Stimulated activated CD8-positive, alpha-beta memory T cell treated with anti-CD3 and anti-CD28 coated beads, Interleukin-4, amount 100 ng/mL, for 1 hour (primary cell): ENCODE measurements at places on chromosomes 5 and 9.

DNA sequence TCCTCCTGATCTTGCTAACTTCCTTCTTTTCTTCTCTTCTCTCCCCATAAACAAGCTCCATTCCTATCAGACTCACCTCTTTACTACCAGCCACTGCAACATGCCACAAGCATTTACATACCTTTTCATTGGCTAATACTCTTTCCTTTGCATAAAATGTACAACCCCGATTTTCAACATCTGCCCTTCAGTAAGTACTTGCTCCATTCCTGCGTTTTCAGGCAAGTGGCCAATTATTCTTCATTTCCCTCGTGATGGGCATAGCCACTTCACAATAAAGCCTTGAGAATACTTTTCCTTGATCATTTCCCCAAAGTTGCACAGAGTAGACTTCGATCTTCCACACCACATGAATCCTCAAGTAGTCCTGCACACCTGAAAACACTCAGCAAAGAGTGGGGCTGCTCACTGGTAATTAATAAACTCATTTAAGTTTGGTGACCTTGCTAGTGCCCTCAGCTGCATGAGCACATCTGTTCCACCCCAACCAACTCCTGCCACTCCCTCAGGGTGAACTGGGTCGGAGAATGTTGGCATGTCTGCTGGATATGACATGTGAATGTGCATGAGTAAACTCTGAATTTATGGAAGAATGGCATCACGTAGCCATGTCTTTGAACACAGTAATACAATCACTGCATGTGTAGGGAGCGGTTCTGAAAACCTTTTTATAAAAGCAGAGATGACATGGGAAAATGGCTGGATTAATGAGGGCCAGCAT, 535.8 kb downstream of the SEMA5A start:
- DNase-seq = no peak

DNA sequence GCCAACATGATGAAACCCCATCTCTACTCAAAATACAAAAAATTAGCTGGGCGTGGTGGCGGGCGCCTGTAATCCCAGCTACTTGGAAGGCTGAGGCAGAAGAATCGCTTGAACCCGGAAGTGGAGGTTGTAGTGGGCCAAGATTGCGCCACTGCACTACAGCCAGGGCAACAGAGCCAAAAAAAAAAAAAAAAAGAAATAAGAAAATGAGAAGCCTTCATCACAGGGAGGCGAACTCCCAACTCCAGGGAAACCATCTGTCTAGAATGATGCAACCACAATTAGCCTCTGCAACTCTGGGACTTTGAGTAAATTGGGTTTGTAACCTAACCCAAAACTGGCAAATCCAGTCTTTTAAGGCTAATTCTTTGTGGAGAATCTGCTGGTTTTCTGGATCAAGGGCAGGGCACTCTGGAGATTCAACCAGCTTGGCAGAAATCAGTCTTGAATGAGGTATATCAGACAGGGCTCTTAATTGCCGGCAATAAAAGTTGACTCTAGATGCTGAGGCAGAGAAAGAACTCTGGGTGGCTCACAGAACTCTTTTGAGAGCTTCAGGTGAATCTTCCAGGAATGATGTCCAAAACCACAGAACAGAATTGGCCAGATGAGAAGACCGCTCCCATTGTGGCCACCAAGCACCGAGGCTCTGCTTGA, 9.9 kb downstream of the S100Z start:
- DNase-seq = no peak

DNA sequence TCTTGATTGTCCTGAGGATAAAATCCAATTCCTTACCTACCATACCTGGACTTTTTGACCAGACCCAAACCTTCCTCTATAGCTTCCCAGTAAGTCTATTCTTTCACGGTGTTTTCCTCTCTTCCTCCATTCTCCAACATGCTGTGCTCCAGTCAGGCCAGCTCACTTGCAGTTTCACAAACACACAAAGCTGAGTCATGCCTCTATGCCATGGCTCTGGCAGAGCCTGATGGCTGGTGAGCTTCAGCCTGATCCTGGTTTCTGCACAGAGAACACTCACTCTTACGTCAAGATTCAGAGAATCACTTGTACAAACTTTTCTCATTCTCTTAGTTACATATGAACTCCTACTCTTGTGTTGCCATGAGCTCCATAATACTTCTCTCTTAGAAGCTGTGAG, 27.7 kb upstream of the PAX5 start:
- no peak for DNase-seq

DNA sequence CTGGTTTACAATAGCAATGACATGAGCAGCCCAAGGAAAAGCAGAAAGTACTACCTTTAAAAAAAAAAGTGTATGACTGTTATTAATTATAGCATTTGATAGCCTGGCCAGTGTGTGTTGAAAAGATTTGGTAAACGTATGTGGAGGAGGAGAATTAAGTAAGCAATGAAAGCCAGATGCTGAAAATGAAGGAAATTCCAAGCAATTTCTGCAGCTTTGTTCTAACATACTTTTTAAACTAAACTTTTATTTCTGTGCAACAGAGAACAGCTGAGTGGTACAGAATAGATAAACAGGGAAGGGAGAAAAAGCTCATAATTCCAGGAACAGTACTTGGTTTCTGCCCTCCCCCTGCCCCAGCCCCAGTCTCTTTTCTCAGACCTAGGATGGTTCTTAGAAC, 252.6 kb downstream of the ADAMTSL1 start:
- no peak for DNase-seq

GRCh38 chr9:76891874-76892273, 14.0 kb downstream of the PRUNE2 start:
- DNase-seq = no peak

GRCh38 chr5:57468481-57469163, 14.0 kb downstream of the ACTBL2 start:
- DNase-seq = no peak

DNA sequence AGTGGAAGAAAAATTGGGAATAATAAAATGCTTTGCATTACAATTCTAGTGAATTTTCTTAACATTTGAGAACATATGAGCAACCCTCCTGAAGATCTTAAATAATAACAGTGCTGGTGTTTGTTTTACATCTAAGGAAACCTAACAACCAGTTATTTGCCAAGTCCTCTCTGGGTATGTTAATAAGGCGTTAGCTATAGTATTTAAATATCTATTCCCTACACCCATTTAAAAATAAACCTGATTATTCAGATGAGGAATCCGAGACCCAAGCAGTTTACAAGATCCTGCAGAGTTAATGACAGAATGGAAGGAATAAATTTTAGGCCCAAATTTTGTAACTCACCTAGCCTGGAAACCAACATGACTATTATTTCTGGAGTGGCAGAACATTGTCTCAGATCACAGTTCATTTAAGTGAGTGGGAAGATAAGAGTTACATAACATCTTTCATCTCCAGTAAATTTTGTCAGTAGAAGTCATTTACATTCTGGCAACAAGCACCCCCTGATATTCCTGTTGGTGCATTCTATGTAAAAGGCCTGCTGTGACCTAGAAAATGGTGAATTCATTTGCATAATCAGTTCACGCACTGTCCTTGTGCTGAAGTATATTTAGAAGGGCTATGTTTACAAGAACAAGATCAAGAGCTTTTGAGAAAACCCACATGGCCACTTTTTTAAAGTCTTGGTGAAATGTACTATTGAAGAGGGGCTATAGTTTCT, 148.2 kb downstream of the COX7C start:
- no peak for DNase-seq

DNA sequence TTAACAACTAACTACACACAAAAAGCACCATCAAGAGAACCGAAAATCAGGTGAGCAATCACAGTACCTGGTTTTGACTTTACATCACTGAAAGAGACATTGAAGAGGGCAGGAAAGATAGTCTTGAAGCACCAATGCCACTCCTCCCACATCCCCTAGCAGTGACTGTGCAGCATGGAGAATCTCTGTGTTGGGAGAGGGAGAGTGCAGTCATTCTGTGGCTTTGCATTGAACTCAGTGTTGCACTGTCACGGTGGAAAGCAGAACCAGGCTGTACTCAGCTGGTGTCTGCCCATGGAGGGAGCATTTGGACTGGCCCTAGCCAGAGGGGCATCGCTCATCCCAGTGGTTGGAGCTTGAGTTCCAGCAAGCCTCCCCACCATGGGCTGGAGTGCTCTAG, 40.4 kb downstream of the C5 start:
- DNase-seq = no peak

- no peak for DNase-seq
Observed at GRCh38 chr5:80659106-80659505, 4.3 kb upstream of the DHFR start.

DNA sequence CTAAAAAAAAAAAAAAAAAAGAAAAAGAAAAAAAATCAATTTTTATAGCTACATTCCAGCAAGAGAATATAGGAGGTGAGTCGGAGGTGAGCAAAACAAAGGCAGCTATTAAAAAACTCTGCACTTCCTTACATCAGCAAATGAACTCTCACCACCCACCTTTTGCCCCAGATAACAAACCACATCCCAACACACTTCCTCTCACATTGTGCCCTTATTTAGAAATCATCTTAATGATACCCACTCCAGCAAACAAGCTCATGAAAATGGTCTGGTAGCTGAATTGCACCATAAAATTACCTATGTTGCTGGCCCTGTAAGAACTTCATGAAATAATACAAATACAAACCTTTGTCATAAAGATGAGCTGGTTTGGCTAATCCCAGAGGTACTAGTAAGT, 82.9 kb downstream of the CEMIP2 start:
- DNase-seq = no peak

DNA sequence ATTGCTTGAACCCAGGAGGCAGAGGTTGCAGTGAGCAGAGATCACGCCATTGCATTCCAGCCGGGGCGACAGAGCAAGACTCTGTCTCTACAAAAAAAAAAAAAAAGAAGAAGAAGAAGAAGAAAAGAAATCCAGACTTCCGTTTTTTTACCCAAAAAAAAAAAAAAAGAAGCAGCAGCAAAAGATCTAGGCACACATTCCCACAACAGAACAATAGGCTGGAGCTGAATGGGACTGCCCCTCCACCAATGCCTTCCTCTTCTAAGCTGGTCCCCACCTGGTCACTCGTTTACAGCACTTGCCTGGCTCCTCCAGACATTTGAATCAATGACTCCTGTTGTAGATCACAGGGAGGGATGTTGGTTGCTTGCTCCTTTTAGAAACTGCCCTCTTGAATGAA, 1.6 kb upstream of the LMAN2 start:
- DNase-seq = no peak

GRCh38 chr9:111023128-111023527, 15.1 kb downstream of the LPAR1 start:
- no peak for DNase-seq

GRCh38 chr5:171647043-171647903, 138.3 kb upstream of the SMIM23 start:
- DNase-seq = no peak

DNA sequence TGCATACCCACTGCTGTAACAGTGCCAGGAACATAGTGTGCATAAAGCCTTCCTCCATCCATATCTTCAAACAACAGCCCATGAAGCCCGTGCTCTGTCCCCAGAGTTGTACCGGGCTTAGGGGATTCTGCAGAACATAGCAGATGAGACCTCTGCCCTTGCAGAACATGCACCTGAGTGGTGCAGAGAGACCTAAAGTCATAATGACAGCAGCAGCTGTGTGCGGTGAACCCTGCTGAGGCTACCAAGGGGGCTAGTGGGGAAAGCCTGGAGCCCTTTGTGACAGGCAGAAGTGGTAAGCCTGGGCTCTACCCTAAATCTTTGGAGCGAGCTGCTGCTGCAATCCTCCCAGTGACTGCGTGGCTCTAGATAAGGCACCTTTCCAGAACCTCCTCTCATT, 32.2 kb upstream of the BRD3 start:
- DNase-seq = no peak

- no peak for DNase-seq
Observed at GRCh38 chr5:172891716-172892421, 57.8 kb downstream of the ERGIC1 start.

DNA sequence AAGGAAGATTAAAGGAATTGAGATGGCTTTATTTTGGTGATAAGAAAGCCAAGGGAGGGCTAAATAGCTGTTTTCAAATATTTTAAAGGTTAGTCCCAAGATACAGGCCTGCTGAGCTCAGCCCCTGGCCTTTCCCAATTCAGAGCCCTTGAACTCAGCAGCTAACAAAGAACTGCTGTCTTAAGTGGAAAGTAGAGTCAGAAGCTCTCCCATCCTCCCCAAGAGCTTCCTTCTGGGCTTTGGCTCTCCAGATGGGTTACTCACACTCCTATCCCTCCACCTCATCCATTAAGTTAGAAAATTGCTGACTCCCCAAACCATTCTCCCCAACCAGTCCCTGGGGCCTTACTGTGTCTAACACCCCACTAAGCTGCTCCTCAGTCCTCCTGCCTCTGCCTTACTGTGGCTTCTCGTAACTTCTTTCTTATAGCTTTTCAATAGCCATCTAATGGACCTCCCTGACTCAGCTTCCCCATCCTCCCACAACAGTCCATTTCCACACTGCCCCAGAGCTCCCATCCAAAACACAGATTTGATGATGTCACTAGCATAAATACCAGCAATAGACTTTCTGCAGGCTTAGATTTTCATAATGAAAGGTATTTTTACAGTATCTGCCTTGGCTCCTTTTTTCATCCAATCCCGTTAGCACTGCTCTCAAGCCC, 239.1 kb downstream of the ENC1 start:
- DNase-seq = no peak

DNA sequence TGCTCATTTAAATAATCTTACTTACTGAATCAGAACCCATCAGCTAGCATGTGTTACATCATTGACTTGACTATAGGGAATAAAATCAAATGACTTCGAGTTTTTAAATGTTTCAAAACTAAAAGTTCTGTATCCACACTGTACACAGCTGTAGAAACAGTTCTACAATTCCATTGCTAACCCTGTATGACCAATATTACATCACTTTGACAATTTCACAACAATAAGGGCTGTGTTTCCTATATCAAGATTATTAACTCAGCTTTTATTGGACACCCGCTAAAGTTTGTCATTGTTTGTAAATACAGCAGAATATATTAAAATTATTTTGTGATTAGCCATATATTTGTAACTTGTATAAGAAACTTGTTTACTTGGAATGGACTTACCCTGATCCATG, 540.8 kb downstream of the PRELID2 start:
- no peak for DNase-seq

- DNase-seq = no peak
Observed at GRCh38 chr9:79651251-79651795, 79.6 kb downstream of the TLE4 start.

DNA sequence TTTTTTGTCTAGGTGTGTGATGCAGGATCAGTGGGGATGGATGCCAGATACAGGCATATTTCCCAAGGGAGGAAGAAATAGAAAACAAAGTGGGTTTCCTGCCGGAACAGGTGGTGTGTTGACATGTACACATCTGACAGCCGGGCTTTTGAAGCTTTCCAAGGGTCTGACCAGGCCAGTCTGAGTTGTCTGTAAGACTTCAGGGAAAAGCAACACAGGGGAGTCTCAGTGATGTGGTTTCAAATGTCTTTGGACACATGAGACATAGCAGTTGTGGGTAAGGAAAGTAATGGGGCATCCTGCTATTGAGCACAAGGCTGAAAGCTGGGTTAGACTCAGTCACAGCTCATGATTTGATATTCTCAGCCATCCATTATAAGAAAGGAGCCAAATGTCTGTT, 274.9 kb downstream of the PIK3R1 start:
- no peak for DNase-seq
